ENCODE measurements at places on chromosomes 11 and 22.

- DNase-seq = no peak
Observed at GRCh38 chr11:92024788-92025187, 199.8 kb upstream of the FAT3 start.

DNA sequence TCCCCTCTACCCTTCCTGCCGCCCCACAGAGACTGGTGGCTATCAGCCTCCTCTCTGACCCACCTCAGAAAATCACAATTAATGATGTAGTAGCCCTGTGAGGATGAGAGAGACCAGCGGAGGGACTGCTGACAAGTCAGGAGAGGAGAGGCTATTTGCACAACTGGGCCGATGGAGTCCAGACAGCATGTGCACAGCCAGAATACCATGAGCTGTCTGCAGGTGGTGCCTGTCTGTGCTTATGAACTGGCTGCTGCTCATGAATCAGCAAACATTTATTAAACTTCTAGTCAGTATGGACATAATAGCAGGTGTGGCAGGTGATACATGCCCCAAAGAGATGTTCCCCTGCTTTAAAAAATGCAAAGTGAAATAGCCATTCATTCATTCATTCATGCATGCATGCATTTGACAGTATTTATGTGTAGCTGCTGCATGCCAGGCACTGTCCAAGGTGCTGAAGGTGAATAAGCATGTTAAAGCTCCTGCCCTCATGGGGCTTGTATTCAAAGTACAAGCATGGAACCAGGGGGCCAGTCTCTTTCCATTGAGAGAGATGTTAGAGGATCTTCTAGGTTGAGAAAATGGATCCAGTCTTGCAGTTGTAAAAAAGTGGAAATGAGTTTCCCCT, 141.3 kb downstream of the GRIK4 start:
- no peak for DNase-seq

- DNase-seq = no peak
Observed at GRCh38 chr22:29073618-29074275, 912 bp downstream of the KREMEN1 start.

- no peak for DNase-seq
Observed at GRCh38 chr11:5343474-5344335, at the start of gene OR51B5. Gene OR51B5 (minus strand): TSS chr11:5343524. CDS start chr11:5343524, 0 bp downstream.

GRCh38 chr11:73940801-73941570, 9.8 kb upstream of the DNAJB13 start:
- no peak for DNase-seq

GRCh38 chr11:62399172-62399877, 19.5 kb upstream of the SCGB1A1 start:
- no peak for DNase-seq

GRCh38 chr11:110958216-110958615, 246.0 kb upstream of the ARHGAP20 start:
- DNase-seq = no peak

GRCh38 chr22:23281406-23282088, 101.2 kb downstream of the BCR start:
- peak; percentile 78 for DNase-seq

All from effector memory CD8-positive, alpha-beta T cell (primary cell).